Renal pelvis (tissue), 12 donors: ENCODE measurements at places on chromosomes 11 and 22. TPM values are rescaled to one million over a fixed set of nuclear protein-coding genes. Genes with fewer than 3 reads are reported as not detected.

CELSR1 gene
- 25.6 TPM for polyA plus RNA-seq

ISX gene
- polyA plus RNA-seq, result 0.30 TPM

DNA sequence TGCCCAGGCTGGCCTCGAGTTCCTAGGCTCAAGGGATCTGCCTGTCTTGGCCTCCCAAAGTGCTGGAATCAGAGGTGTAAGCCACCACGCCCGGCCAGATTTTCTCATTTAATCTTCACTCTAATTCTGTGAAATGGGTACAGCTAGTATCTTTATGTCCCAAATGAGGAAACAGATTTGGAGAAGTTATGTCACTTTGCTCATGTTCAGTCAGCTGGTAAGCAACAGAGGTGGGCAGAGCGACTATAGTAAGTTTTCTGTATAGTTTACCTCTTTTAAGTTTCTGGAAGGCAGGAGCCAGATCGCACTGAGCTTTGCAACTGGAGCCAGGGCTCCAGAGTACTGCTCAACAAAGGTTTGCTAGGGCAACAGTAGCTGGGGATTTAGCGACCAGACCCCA lies 33.2 kb downstream of the RCOR2 start:
- DNase-seq, result no peak

DNA sequence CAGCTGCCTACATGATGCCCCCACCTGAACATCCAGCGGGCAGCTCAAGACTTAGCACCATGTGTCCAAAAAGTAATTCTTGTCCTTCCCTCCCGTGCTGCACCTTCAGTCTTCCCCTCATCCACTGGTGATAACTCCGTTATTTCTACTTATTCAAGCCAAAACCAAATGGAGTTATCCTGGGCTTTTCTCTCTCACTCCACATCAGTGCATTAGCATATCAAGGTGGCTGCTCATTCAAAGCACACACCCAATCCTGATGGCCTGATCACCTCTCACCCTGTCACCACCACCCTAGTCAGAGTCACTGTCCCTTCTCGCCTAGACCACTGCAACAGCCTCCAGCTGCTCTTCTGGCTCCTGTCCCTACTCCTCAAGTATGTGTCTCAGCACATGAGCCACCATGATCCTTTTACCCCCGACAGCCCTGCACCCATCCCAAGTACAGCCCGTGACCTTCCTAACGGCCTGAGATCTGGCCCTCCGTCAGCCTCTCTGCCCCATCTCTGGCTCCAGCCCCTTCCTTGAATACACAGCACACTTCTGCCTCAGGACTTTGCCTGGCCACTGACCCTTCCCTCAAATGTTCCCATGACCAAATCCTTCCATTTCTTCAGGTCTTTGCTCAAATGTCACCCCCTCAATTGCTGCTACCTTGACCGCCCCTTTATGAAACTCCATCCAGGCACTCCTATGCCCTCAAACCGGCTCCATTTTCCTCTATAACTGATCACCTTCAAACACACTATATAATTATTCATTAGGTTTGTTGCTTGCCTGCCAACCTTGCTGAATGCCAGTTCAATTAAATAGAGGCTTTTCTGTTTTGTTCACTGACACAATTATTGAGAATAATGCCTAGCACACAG lies 19.7 kb upstream of the SLC25A1 start:
- no peak for DNase-seq

DNA sequence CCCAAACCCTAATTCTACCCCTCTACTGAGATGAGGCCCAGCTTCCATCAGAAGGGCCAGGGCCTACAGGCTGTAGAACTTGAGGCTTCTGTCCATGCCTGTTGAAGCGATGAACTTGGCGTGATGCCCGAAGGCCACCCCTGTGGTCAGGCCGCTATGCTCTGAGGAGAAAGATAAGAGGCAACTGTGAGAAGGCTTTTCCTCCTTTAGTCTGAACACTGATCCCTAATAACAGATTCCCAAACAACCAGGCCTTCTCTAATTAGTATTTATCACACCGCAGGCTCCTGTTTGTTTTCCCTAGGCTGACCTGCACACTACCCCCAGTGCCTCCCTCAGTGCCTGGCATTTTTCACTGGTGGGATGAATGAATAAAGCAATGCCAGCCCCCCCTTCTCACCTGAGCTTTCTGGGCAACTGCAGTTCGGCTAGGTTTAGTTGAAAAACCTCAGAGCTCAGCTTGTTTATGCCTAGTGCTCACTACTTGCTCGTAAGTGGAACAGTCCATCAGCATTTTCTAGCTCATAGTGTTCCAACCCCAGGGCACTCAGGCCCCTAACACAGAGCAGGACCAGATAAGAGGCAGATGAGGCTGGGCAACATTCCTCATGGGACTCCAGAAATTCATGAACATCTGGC lies 15.2 kb downstream of the PRPF19 start:
- no peak for DNase-seq

- no peak for DNase-seq
Measured at GRCh38 chr11:16799890-16800289, 61.4 kb downstream of the C11orf58 start.

- DNase-seq, result no peak
Measured at GRCh38 chr11:70532066-70532440, 133.7 kb downstream of the CTTN start.

KRTAP5-1 gene
- polyA plus RNA-seq, result 0.64 TPM

GRCh38 chr11:70885281-70886231 lies 366.8 kb downstream of the SHANK2 start:
- DNase-seq, result peak; percentile 37

DNA sequence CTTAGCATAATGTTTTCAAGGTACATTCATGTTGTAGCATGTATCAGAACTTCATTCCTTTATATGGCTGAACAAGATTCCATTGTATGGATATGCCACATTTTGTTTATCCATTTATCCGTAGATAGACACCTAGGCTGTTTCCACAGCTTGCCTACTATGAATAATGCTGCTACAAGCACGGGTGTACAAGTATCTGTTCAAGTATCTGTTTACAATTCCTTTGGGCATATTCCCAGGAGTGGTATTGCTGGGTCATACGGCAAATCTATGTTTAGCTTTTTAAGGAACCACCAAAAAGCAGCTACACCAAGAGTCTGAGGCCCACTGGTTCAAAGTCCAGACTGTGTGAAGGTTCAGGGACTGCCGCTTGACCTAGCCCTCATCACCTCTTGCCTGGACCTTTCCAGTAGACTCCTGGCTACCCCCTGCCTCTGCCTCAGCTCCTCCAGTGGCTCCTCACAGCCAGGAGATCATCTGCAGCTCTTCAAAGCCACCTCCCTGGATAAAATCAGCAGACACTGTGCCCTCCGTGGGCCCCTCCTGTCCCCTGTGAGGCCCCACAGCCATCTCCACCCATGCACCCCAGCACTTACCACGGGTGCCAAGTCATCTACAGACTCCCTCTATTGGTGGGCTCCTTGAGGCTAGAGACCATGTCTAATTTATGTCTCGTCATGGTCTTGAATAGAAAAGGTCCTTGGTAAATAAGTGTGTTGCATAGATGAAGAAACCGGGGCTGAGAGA lies 160.3 kb downstream of the MN1 start:
- DNase-seq, result no peak

CASP1 gene
- 3.3 TPM for polyA plus RNA-seq

- no peak for DNase-seq
Measured at GRCh38 chr11:8785457-8785856, 102.9 kb downstream of the RPL27A start.

- DNase-seq, result no peak
Measured at GRCh38 chr11:127194521-127194920, 194.0 kb upstream of the KIRREL3 start.

DNA sequence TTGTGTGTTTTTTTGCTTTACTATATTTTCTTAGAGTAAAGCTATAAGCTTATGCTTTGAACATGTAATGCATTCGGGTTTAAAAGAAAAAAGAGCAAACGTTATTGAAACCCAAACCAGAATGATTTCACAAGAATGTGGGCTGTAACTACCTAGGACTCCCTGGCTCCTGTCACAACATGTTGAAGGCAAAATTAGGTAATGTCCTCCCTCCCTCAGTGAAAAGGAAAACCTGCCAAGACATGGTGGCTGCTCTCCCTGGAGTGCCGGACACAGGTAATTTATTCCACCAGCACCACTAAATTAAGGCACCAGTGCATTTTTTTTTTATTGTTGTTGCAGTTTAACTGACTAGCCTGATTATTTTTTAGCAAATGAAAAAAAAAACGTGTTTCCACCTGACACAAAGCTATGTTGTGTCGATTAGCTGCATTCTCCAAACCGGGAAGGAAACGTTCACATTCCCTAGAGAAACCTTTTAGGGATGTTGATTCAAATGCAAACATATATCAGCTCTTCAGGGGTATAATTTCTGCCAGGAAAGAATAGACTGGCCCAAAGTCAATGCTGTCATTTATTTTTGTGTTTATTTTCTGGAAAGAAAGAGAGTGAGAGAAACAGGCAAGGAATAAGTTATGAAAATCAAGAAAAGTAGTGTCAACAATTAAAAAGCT lies 134.6 kb downstream of the CCDC34 start:
- no peak for DNase-seq

PKDREJ gene
- polyA plus RNA-seq, result 0.47 TPM

DNA sequence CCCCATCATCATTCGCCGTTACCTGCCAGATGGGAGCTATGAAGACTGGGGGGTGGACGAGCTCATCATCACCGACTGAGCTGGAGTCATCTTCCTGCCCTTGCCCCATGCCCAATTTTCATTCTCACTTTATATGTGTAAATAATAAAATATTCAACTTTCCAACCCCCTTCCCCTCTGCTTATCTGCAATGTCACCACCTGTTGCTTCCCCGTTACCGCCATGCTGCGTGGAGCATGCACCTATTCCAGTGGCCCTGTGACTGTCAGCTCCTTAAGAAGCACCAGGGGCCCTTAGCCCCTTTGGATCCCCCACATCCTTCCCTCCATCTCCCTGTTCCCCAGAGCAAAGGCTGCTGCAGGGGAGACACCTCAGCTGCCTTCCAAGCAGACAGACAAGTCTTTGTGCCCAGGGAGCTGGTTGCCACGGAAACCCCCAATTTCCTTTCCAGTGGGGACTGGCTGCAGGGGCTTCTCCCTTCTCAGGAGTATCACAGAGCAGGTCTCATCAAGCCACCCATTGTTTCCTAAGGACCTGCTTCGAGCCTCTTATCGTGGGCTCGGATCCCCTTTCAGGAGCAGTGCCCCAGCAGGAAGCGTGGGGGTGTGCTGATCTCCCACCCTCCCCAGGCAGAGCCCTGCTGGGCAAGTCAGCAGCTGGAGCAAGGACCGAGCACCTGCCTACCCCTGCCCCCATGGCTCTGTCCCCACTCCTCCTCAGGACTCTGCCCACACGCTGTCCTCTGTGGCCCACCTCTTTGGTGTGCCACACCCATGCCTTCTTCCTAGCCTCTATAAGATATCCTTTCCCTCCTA lies 14.3 kb downstream of the POLR2F start:
- DNase-seq, result no peak

DNA sequence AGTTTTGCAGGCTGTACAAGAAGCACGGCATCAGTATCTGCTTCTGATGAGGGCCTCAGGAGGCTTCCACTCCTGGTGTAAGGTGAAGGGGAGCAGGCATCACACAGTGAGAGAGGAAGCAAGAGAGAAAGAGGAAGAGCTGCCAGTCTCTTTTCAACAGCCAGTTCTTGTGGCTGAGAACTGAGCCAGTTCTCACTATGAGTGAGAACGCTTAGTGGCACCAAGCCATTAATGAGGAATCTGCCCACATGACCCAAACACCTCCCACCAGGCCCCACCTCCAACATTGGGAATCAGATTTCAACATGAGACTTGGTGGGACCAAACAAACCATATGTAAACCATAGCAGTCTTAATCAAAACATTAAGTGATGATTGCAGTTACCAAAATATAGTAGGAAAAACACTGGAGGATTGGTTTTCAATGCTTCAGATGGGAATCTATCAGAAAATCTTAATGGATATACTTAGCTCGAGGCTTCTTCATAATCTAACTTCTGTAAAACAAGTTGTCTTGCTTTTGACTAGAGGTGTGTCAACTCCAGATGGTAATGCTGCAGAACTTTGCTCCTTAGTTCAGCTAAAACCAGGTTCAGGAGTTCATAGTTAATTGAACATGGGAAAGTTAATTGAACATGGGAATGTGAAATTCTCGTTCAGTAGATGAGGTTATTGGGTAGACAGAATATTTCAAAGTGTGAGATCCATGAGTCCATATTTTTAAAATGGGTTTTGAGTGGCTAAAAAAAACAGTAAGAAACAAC lies 12.2 kb downstream of the FAR1 start:
- no peak for DNase-seq

SHISAL1 gene
- 1.4 TPM for polyA plus RNA-seq

DNA sequence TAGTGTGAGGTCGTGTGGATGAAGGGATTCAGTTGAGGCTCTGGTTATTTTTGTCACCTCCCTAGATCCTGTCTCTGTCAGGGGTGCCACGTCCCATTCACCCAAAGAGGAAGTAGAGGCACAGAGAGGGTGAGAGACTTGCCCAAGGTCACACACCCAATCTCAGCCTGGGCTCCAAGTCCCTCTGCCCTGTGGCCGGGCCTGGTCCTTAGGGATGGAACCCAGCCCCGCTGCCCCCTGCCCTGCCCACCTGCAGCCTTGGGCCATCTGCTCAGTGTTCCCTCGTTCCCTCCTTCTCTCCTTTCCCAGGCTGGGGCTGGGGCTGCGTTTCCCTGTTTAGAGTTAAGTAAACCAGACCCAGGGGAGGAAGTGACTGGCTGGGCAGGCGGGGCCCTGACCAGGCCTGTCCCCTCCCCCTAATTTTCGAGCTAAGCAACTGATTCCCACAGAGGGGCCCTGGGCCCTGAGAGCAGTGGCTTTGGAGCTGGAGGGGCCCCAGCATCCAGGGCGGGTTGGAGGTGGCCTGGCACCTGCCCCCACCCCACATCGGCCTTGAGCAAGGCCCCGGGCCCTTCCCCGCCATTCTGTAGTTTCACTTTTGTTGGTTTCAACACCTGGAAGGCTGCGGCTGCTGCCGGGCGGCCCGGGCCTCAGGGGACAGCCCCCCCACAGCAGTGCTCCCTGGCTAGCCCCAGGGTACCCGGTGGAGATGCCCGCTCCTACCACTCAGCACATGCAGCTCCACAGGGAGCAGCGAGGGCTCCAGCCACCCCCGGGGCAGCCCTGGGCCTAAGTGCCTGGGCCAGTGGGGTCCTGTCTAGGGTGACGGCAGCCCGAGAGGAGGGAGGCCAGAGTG lies 1.5 kb downstream of the TCIRG1 start:
- DNase-seq, result peak; percentile 48

SCUBE2 gene
- 7.1 TPM for polyA plus RNA-seq

- no peak for DNase-seq
Measured at GRCh38 chr11:11748706-11749365, 92.9 kb upstream of the USP47 start.

GRCh38 chr11:72430741-72431570 lies 3.4 kb downstream of the CLPB start:
- no peak for DNase-seq

SCN2B gene
- 3.7 TPM for polyA plus RNA-seq

GRIA4 gene
- 0.69 TPM for polyA plus RNA-seq

- no peak for DNase-seq
Measured at GRCh38 chr11:118088531-118088930, 1.8 kb upstream of the SMIM35 start.

NCF4 gene
- polyA plus RNA-seq, result 2.5 TPM

OR56A1 gene
- polyA plus RNA-seq, result not detected

RAB30 gene
- 7.5 TPM for polyA plus RNA-seq

GRCh38 chr11:107999759-108000455 lies 8.8 kb upstream of the CUL5 start:
- peak; percentile 46 for DNase-seq

GRCh38 chr11:134119094-134119493 lies 50.2 kb downstream of the JAM3 start:
- no peak for DNase-seq

GRCh38 chr11:65047581-65048422 lies 6.8 kb downstream of the SAC3D1 start:
- no peak for DNase-seq

GRCh38 chr11:45166604-45166897 lies 20.1 kb downstream of the PRDM11 start:
- no peak for DNase-seq

GRCh38 chr11:110991661-110992355 lies 253.7 kb upstream of the POU2AF2 start:
- no peak for DNase-seq
